ENCODE measurements at places on chromosomes 7 and 10.
A peak's percentile ranks its signal among the peaks of the same experiment; 100 is the strongest.

DNA sequence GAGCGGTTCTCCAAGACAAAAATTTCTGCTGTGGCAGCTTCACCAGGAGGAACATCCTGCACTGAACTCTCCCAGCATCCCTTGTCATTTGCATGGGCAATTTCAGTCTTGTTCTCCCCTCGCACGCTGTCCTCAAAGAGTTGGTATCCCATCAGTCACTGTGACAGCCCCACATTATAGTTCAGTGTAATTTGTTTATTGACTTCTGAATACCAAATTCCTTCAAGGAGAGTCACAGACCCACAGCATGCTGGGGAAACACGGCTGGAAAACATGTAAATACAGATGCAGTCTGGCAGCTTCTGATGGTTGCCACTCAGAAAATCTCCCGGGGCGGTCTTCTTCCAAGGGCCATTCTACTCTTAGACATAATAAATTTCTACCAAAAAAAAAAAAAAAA lies 151.0 kb upstream of the NEBL start:
- DNase-seq: no peak

DNA sequence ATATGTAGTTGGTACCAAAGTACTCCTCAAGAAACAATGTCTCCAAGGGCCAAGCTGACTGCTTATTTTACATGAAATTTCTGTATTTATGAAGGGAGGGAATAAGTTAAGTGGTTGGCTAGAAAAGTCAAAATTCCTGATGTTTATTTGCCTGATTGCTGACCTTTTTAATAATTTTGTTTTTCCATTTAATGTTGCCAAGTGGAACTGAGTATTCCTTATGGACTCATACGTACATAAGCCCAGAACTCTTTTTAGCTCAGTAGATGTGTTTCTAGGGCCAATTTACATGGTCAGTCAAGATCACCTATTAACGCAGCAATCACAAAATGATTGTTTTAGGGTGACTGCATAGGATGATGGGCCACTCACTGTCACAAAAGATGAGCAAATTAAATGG lies 78.3 kb upstream of the FZD8 start:
- no peak for DNase-seq

DNA sequence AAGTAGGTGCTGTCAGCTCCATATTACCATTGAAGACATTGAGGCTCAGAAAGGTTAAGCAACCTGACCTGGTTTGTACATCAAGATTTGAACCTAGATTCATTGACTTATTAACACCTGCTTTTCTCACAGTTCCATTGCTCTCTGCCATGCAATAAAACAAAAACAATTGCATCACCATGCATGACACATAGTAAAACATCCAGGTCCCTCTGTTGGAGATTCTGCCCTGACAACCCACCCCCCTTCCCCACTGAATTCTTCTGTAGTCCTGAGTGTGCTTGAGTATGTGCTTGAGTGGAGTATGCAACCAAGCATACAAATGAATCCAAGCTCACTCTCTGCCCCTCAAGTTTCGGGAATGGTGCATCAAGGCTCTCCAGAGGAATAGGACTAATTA lies 6.0 kb upstream of the LMBR1 start:
- DNase-seq: no peak

GRCh38 chr10:129911451-129912165 lies 52.5 kb downstream of the EBF3 start:
- no peak for DNase-seq

GRCh38 chr7:25611196-25611595 lies 382.9 kb upstream of the NPVF start:
- no peak for DNase-seq

- DNase-seq: no peak
These were observed 378.8 kb downstream of the DPP6 start for GRCh38 chr7:154431045-154431444.

DNA sequence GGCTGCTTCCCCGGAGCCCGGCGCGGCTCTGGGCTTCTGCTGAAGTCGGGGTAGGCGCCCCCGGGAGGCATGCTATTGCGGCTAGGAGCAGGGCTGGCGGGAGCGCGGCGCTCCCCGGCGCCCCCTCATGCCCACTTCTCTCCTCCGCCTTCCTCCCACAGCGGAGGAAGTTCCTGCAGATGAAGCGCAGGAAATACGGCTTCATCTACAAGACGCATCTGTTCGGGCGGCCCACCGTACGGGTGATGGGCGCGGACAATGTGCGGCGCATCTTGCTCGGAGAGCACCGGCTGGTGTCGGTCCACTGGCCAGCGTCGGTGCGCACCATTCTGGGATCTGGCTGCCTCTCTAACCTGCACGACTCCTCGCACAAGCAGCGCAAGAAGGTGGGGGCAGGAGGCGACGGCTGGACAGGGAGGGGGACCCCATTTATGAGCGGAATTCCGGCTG lies 479 bp downstream of the CYP26A1 start:
- DNase-seq: peak; percentile 54

DNA sequence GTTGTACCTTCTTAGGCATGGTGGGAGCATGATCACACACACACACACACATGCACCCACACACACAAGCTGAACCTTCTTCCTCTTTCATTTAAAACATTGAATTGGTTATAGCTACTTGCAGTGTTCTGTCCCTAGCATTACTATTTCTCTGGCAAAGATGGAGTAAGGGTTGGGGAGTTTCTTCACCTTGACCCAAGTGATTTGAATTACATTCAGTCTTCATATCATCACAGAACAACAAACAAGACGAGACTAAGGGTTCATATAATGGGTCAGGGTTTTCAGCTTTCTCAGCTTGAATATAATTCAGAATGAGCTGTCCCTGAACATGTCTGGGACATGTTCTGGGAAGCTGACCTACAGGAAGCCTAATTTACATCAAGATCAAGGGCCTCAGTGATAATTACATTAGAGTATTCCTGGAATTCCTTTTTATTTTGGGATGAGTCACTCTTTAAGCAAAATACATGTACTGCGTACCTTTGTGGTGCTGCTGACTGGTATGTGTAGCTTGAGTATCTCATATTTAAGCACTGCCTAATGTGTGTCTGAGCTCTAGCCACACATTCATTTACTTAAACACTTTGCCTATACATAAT lies 213.5 kb upstream of the TMEM229A start:
- DNase-seq: no peak

DNA sequence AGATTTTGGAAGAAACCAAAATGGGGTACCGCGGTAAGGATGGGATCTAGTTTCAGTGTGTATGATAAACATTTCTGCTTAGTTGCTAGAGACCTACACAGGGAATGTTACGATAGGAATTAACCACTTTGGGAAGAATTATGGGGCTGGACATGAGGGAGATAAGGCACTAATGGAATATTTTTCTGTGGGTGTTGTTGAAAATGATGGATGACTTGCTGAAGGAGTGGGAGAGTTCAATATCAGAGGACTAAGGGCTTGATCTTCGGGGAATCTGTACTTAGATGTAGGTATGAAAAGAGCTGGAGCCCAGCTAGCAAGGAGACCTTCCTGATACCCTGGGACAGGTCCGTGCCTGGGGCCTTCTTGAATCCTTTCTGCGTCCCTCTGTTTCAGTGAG lies 303.7 kb downstream of the EXOC4 start:
- DNase-seq: no peak

GRCh38 chr10:63520500-63521415 lies at the start of gene REEP3:
REEP3 (plus strand) TSS chr10:63521401; CDS start chr10:63521546, 145 bp downstream.
- peak; percentile 66 for DNase-seq

DNA sequence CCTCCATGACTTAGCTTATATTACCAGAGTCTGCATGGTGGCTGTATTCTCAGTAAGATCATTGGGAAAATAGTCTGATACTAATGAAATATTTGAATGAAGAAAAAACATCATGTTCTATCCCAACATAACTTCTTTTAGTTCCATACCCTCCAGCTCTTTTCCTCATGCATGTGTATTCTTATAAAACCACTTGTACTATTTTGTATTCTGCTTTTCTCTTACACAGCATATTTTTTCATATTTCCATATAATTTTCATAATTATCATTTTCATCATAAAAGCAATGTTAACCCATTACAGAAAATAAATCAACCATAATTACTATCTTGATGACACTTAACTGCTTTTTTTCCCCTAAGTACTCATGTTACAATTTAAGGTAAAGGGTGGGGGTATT lies 371.2 kb upstream of the LRGUK start:
- DNase-seq: no peak

- DNase-seq: no peak
These were observed 118.0 kb upstream of the PDSS1 start for GRCh38 chr10:26579256-26580063.

DNA sequence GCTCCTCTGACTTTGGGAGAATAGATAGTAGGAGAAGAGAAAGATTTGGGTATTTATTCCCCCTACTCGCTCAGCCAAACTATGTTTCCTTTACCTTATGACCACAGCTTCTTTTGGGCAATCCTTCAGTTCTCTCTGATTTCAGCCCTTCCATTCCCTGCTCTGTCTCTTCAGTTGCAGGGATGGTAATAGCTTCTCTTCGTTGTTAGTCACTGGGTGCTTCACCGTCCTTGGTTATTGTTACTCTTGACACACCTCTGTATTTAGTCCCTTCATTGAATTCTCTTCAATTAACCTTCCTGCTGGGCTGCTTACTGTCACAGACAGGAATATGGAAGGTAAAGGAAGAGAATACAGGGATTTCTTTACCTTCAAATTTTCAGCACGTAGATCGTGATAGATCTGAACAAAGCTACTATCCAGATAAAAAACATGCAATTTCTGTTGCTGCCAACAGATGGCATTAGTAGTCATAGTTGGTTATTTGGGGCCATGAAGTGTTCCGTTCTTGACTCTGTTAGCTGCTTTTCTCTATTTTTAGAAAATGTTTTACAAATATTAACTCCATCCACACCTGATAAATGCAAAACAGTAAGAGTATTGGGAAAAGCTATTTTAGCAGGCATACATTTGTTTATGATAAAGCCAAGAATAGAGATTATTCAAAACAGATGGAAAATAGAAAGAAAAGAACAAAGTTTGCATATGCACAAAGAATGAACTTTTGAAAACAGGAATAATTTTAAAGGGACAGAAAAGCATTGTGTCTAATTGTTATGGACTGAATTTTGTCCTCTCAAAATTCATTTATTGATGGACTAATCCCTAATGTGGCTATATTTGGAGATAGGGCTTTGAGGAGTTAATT lies 14.0 kb upstream of the PTTG1IP2 start:
- peak; percentile 83 for DNase-seq

- DNase-seq: peak; percentile 9
These were observed 35.0 kb downstream of the AUTS2 start for GRCh38 chr7:69633122-69633831.

DNA sequence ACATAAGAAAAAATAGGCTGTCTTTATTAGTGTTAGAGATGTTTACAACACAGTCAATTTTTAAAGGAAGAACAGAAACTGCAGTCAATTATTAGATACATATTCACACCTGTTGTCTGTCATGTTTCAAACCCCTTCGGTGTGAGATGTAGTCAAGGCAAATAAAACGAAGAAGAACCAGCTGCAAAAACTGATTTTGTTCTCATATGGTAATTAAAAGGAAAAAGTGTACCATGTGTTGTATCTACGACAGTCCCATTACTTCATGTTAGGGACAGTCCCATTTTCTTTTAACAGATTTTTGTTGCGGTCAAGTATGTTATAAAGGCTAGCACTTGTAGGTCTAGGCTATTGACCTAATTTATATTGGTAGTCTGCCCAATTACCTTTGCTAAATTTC lies 149.4 kb downstream of the LRRN3 start:
- DNase-seq: peak; percentile 29

DNA sequence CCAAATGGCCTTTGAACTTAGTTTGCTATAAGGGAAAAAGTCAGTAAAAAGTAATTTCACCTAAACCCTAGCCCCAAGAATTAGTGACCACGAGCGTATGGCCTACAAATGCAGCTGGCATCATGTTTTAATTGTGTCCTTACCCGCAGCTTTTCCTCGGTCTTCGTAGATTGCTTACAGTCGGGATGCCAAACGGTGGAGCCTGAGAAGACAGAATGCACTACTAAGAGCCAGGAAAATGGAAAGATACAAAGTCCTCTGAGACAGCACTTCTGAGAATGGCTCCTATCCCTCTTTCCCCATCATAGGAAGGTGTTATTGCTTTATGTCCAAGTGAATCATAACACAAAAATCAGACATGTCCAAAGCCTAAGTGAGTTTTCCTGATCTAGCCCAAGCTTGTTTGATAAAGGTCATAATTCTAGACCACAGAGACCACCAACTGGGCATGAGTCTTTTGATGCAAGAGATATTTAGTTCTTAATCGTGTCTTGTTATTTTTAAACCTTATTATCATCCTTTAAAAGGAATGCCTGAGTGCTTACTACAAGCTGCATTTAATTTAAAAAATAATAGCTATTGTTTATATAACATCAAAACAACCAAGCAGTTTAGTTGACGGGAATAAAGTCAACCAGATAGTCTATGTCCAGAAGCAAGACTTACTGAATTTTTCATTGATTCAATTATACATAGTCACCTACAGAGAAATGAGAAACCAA lies 83.7 kb upstream of the AFAP1L2 start:
- DNase-seq: no peak

DNA sequence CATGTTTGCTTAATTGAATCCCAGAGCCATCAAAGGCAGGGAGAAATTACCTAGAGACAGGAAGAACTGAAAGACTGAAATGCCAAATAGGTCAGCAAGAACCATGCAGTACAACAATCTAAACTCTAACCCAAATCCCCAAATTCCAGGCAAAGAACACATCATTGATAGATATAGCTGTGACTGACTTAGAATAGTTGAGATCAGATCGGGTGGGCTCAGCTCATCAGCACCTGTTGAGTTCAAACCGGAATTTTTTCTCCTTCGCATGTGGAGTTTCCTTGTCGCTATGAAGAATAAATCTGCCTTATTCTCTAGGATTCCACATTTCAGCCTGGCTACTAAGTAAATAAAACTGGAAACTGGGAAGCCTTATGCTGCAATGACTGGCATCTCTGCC lies 1.4 kb downstream of the ANKMY2 start:
- DNase-seq: no peak

- no peak for DNase-seq
These were observed 40.0 kb upstream of the GSDME start for GRCh38 chr7:24797270-24797669.

DNA sequence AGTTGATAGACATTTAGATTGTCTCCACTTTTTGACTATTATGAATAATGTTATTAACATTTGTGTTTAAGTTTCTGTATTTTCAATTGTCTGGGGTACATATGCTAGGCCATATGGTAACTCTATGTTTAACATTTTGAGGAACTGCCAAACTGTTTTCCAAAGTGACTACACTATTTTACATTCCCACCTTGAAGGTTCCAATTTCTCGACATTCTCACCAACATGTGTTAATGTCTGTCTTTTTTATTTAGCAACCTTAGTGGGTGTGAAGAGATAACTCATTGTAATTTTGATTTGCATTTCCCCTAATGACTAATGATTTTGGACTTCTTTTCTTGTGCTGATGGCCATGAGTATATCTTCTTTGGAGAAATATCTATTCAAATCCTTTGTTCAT lies 832.4 kb downstream of the DNAJB9 start:
- DNase-seq: no peak
